GM18507 (cell line): ENCODE measurements at places on chromosomes 6 and 20.

DNA sequence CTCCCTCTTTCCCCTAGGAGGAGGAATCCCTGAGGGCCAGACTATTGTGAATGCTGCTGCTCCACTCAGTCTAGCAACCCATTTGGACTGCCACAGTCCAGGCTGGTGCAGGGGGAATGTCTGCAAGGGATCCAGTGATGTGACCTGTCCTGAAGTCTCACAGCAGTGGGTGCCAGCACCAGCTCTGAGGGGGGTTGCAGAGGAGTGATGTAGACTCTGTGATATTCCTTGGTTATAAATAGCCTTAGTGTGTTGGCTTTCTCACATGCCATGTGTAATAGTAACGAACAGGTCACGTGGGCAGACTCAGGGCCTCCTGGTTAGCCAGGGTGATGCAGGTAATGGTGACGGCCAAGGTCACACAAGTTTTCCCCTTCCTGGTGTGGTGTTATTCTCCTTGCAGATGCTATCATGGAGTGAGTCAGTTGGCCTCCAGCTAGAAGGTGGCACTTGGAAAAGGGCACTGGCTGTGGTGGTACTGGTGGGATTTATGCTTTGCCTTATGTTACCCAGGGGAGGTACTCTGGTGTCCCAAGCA, 404.4 kb downstream of the UTRN start:
- DNase-seq = no peak

GRCh38 chr6:2881423-2881822, 21.7 kb downstream of the SERPINB9 start:
- no peak for DNase-seq

GRCh38 chr6:111925296-111925695, 52.0 kb upstream of the FYN start:
- DNase-seq = no peak

GRCh38 chr6:145423936-145424335, 311.4 kb downstream of the EPM2A start:
- DNase-seq = no peak

DNA sequence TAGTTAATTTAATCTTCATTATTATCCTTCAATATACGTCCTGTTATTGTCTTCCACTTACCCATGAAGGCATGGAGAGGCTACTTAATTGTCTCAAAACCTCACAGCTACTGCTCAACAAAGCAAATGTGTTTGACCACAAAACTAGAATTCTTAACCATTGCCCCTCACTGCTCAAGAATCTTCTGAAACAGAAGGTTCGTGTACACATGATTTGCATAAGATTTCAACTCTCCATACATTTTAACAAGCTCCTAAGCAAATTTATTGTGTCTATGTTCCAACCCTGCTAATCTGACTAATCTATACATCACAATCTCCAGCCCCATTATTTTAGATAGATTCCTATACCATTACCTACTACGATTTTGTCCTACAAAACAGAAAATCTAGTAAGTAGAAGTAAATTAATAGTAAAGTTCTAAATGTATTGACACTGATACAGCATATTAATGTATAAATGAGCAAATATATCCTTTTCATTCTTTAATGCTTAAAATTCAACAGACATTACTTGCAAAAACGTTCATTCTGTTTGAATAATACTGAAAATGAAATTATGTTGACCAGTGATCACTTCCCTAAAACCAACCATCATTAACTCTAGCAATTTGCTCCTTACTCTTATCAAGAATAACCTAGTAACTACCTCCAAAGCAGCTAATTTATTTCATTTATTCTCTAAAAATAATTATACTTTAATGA, 89.7 kb upstream of the RNF217 start:
- DNase-seq = no peak

GRCh38 chr6:89353118-89353556, 615 bp upstream of the UBE2J1 start:
- DNase-seq = no peak

GRCh38 chr20:43682446-43682845, 15.5 kb downstream of the MYBL2 start:
- DNase-seq = no peak

DNA sequence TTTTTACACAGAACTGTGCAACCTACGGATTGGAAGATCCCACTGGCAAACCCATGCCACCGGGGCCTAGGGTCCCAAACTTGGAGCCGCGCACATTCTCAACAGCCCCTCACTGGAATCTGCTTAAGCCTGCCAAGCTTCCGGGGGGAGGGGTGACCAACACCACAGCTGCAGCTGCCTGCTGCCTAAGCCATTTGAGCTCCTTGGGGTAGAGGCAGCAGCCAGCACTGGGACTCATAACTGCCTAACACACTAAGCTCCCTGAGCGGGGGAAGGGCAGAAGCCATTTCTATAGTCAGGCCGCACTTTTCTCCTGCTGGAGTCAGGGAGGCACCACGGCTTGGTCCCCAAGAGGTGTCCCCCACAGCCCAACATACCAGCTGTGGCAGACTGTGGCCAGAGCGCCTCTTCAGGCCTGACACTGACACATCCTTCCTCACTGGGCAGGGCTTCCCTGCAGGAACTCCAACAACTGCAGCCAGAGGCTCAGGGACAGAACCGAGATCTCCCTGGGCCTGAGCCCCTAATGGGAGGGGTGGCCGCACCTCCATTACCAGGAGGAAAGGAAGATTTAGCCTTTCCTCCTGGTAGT, 270.3 kb upstream of the ECI2 start:
- no peak for DNase-seq

DNA sequence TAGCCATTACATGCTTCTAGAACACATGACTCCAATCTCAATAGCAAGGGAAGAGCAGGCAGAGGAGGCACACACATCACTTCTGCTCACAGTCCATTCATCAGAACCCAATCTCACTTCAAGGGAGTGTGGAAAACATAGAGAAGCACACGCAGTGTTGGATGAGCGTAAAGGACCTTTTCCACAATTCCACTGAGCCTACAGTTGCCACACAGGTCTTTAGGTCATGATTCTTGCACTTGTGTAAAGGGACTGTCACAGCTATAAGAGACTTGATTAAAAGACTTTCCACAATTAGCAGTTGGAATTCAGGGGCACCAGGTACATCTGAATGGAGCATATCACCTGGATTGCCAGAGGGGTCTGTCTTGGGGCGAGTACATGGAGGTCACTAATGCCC, 86.2 kb downstream of the TBC1D7 start:
- DNase-seq = no peak
